Fibroblast of skin of left biceps (primary cell): ENCODE measurements at places on chromosomes 7 and 10.

- DNase-seq, result peak; percentile 54
Observed at GRCh38 chr7:158863611-158864506, 7.5 kb downstream of the DYNC2I1 start.

GRCh38 chr10:3747248-3747960 is 37.6 kb downstream of the KLF6 start:
- DNase-seq, result no peak

- DNase-seq, result no peak
Observed at GRCh38 chr10:58618158-58618676, 105.5 kb downstream of the BICC1 start.

GRCh38 chr7:64888901-64889685 is 14.0 kb upstream of the ZNF273 start:
- DNase-seq, result no peak

- DNase-seq, result no peak
Observed at GRCh38 chr10:54691331-54691730, 109.7 kb downstream of the PCDH15 start.

GRCh38 chr10:22491480-22491879 is 146.2 kb downstream of the SPAG6 start:
- DNase-seq, result no peak

- no peak for DNase-seq
Observed at GRCh38 chr10:123621916-123622315, 44.2 kb upstream of the GPR26 start.

- DNase-seq, result no peak
Observed at GRCh38 chr10:118383063-118383689, 41.1 kb upstream of the FAM204A start.

DNA sequence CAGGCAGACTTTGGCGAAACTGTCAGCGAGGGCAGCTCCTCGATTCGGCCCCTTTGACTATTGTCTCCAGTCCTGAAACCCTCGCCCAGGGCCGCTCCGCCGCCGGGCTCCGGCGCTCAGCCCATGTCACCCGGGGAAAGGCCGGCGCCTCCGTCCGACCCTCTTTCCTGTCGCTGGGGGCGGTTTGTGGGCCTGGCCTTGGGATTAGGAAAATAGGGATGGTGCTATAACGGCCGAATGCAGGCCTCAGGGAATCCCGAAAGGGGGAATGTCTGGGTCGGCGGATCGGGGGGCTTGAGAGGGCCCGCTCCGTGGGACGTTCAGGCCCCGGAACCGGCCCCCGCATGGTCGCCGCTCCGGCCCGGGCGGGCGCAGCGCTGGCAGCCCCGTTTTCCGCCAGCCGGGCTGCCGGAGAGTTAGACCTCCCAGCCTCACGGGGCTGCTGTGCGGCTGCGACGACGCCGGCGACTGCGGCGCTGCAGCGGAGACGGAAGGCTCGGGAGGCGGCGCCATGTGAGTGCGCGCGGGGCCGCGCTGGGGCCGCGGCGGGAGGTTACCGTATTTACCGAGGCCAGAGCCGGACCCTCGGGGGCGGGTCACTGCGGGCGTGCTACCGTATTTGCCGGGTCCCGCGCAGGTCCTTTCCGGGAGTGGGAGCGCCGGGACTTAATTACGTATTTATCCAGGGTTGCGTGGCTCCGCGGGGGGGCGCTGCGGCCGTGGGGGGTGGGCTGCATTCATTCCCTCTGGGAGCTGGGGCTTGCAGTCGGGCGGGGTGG is 25.9 kb downstream of the ZNF775 start:
- peak; percentile 74 for DNase-seq

DNA sequence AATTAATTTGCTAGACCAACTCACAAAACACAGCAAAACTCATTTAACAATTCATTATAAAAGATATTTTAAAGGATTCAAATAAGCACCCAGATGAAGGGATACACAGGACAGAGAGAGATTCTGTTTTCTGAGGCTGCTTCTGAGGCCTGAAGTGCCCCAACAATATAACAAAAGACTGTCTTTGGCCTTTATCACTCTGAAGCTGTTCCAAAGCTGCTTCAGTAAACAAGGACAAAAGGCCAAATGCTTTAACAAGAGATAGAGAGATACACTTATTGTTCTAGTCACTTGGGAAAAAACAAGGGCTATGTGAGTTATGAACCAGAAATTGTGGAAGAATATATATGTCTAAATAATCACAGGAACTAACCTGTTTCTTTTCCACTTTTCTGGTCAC is 223.7 kb downstream of the CXCL12 start:
- no peak for DNase-seq

- no peak for DNase-seq
Observed at GRCh38 chr10:62374862-62375710, 917 bp downstream of the ZNF365 start.

- peak; percentile 10 for DNase-seq
Observed at GRCh38 chr7:18040196-18040595, 12.6 kb upstream of the PRPS1L1 start.

GRCh38 chr10:79052291-79053080 is 16.3 kb upstream of the ZMIZ1 start:
- no peak for DNase-seq

DNA sequence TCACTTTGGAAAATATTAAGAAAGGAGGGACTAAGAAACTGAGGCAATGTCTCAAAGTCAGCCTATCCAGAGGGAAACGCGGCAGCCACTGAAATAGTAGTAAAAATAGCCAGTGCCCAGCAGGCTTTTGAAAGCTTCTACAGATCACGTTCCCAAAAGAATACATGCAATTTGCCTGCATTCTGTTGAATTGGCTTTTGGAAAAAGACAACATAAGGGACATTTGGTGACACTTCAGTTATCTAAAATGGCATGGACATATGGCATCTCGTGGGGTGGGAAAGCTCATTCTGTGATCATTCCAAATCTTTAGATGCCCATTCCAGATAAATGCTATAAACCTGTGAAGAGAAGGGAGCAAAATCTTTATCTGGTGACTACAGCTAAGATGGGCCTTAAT is 82.8 kb upstream of the PDE1C start:
- no peak for DNase-seq

DNA sequence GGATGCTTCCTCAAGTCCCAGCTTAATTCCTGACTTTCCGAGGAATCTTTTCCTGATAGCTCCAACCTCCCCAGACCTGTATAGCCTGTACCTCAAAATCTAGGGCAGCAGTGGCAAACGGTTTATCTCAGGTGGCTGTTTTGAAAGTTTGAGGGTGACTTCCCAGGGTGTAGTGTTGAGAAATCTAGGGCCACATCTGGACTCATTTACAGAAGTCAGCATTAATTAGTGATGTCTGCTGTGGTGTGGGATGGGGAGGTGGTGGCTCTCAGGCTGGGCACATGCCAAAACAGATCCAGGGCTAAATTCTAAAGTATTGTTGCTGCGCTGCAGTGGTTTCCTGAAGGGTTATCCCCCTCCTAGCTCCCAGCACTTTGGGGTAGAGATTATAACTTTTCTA is 38.0 kb downstream of the UNC5B start:
- DNase-seq, result no peak

- no peak for DNase-seq
Observed at GRCh38 chr7:7231865-7232264, 49.5 kb downstream of the C1GALT1 start.

DNA sequence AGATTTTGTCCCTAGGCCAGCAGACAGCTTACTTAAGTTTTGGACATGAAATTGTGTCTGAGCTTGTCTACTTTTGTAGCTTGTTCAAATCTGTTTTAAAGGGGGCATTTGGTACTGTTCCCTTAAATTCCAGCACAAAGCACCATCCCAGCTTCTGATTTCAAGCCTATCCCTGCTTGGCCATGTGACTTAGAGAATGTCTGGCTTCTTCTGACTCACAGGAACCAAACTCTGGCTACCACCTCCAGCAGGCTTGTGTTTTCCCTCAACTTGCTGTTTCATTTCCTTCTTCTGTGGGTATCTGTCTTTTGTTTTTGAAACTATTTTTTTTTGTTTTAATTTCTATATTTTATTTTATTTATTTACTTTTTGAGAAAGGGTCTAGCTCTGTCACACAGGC is 97.9 kb upstream of the FZD8 start:
- no peak for DNase-seq
